ENCODE measurements at places on chromosomes 6 and 20.

DNA sequence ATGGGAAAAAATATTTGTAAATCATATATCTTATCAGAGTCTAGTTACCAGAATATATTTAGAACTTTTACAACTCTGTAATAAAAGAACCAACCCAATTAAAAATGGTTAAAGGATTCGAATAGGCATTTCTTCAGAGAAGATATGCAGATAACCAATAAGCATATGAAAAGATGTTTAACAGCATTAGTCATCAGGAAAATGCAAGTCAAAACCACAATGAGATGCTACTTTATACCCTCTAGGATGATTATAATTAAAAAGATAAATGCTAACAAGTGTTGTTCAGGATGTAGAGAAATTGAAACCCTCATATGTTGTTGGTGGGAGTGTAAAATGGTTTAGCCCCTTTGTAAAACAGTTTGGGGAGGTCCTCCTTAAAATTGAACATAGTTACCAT, 94.1 kb downstream of the LRRC1 start:
- no peak for DNase-seq

DNA sequence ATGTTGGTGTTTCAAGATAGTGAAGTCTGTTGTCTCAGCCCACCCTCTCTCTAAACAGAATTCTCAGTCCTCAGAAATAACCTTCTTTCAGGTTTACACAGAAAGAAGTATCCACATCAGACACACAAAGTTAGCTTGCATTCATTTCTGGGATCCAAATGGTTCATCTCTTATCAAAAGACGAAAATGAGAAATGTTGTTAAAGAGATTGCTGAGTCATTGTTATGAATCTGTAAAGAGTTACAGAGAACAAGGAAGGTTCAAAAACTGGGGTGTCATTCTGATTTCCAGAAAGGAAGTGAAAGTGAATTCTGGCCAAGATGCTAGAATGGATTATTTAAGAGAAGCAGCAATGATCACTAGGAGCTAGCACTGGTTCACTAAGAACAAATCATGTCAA, 90.5 kb upstream of the ATXN1 start:
- no peak for DNase-seq

- DNase-seq: no peak
These were observed 250.9 kb upstream of the CITED2 start for GRCh38 chr6:139625081-139625939.

GRCh38 chr6:169957351-169957963, 206.0 kb downstream of the ERMARD start:
- DNase-seq: peak; percentile 11

GRCh38 chr20:536426-537010, 7.1 kb downstream of the CSNK2A1 start:
- DNase-seq: no peak

- no peak for DNase-seq
These were observed 16.1 kb upstream of the B4GALT5 start for GRCh38 chr20:49729780-49730179.

DNA sequence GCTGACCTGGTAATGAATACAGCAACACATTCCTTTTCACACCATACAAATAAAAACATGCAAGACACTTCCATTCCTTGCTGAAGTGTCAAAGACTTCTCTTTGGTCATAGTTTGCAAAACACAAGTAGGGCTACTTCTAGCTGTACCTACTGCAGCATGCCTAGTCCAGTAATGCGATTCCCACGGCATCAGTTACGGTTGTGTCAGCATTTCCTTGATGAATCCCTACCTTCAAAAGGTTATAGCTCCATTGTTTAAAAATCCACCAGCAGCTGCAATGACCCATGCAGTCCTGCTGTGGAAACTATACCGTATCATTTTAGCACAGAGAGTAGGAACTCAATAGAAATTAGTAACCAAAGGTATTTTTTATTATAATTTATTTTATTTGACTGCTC, 1371.5 kb downstream of the EPHA7 start:
- no peak for DNase-seq

- DNase-seq: no peak
These were observed 81.8 kb downstream of the SGK1 start for GRCh38 chr6:134235937-134236751.

DNA sequence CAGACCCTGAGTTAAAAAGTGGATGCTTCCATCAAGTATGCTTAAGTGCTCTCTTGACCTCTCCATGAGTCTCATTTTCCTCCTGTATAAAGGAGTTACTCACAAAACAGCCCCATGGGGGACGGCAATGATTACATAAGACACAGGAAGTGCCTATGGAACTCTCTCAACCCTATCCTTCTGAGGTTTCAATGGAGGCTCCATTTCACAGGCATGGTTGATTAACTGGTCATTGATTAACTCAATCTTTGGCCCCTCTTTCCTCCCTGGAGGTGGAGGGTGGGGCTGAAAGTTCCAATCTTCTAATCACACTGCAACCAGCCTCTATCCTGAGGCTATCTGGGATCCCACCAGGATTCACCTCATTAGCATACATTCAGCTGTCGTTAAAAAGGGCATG, 29.3 kb downstream of the CST8 start:
- DNase-seq: no peak

- DNase-seq: no peak
These were observed 19.3 kb upstream of the RNF146 start for GRCh38 chr6:127247114-127248096.

DNA sequence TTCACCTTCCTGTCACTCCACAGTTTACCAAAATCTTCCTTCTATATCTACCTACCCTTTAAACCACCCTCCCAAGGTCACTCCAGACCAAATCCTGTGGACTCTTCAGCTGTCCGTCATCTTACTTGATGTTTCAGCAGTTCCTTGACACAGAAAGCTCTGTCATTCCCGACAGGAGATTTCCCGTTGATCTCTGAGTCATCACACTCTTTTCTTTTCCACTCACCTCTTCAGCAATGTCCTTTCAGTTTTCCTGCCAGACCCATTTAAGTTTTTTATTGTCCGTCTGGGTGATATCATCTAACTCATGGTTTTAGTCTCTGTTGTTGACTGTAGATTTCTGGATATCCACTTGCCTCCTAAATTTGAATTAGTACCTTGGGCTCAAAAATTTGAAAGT, 69.9 kb upstream of the SCGN start:
- DNase-seq: no peak

GRCh38 chr20:64065974-64066343, 3.0 kb downstream of the TCEA2 start:
- no peak for DNase-seq
